ENCODE measurements at places on chromosomes 2 and 18.
A peak's percentile ranks its signal among the peaks of the same experiment; 100 is the strongest.

DNA sequence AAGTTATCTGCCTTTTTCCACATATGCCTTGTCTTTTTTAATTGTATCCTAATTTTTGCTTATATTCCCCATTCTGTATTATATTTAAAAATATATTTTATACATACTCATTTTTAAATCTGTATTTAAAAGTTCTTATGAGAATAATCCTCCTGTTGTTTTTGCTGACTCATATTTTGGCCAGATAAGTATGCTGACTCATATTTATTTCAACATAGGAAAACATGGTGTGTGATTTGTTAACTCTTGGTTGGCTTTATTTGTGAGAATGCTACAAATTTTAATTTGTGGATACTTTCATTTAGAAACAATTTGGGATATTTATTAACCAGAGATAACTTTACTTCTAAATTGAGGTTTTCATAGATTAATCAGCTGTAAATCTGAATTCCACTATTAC lies 587.7 kb downstream of the CPS1 start:
- DNase-seq: peak; percentile 55

DNA sequence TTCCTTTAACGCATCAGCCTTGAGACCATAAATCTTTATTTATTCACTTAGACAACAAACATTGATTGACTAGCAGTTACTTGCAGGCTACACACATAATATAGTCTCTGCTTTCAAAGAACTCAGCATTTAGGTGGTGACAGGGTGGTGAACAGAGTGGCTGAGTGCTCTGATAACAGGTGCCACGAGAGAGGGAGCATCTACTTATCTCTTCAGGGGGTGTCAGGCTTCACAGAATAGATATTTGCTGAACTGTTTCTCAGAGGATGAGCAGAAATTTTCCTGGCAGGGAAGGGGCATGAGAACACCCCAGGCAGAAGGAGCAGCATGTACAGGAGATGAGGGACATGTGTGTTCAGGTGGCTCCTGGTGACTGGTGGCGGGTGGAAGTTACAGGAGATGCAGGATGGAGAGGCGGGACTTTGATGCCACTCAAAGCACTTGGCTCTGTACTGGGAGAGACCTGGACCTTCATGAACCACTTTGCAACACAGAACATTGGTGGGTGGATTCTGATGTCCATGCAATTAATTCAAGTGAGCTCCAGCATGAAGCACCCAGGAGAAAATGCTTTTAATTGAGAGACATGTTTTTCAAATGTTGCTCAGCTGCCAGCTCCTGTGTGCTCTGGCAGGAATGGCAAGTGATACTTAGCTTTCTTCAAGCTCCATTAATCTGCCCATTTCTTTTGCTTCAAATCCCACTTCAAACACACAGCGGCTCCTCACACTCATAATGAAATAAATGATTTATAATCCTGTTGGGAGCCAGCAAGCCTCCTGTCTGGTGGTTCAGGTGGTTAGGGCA lies 248.9 kb downstream of the MYCN start:
- no peak for DNase-seq

GRCh38 chr2:208142925-208143799 lies 2.8 kb downstream of the CRYGB start:
- DNase-seq: no peak

- no peak for DNase-seq
Observed at GRCh38 chr2:100577777-100578176, 15.0 kb downstream of the PDCL3 start.

DNA sequence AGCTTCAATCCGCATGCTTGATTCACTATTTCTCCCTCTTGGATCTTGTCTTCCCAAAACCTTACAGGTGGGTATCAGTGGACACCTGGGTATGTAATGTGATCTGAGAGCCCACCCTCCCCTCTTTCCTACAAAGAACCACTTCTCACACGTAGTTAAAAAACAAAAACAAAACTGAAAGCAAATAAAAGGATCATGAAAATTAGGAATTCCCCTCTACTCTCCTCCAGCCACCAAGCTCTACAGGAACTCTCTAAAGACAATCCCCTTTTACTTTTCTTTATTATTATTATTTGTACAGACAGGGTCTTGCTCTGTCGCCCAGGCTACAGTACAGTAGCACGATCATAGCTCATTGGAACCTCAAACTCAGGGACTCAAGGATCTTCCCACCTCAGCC lies 40.8 kb upstream of the MYO1B start:
- no peak for DNase-seq

- no peak for DNase-seq
Observed at GRCh38 chr2:133012847-133013734, 343.1 kb upstream of the LYPD1 start.

DNA sequence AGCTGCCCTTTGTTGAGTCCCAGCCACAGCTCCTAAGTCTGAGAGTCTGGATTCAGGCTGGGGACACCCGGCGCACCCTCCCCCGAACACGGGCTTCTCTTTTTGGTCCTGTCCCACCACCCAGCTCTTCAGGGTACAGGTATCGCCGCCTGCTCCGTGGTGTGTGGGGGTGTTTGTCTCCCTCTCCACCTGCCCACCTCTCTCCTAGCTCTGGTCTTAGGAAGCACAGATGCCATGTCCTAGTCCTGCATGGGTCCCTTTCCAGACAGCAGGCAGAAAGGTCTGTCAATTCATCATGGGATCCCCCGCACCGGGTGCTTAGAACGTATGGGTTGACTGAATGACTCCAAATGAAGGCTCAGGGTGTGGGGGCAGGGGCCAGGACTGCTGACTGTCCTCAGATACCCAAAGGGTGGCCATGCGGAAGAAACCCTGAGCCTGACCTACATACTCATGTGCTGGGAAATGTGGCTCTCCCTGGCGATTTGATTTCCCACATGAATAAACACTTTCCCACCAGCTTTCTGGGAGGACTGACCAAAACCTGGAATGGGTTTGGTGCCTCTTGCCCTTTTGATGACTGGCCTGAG lies 156.8 kb downstream of the CELF4 start:
- DNase-seq: no peak

- DNase-seq: no peak
Observed at GRCh38 chr18:45551142-45551815, 64.0 kb upstream of the SLC14A2 start.

- DNase-seq: peak; percentile 73
Observed at GRCh38 chr2:173990970-173991819, 26.0 kb upstream of the SP3 start.

DNA sequence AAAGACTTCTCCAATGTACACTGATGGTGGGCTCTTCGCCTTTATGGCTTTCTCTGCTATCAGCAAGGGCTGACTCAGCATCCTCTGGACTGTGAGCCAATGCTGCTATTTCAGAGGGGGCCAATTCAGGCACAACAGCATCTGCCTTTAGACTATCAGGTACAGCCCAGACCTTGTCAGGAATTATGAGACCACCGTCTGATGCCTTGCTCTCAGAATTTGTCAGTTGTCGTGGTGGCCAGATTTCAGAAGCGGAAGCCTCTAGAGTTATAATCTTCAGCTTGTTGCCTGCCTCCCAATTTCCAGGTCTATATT lies 92.7 kb downstream of the ALPK2 start:
- DNase-seq: no peak

GRCh38 chr2:129466389-129466788 lies 513.1 kb upstream of the RAB6C start:
- DNase-seq: no peak

DNA sequence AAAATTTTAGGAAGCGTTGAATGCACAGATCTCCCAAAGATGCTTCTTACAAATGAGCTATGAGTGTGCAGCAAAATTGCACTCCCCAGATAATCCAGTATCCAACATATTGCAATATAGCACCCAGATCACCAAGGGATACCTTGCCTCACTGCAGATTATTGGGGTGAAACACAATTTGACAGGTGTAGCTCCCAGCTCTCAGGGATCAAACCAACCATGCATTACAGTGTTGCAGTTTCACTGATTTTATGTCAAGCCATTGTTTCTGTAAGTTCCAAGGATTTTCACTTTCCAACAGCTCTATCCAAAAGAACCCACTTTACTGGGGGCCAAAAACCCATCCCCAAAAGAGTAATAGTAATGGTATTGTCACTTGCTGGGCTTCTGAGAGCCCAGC lies 10.8 kb upstream of the PRLH start:
- no peak for DNase-seq
